ENCODE measurements at places on chromosomes 12 and 14.
A peak's percentile ranks its signal among the peaks of the same experiment; 100 is the strongest.

DNA sequence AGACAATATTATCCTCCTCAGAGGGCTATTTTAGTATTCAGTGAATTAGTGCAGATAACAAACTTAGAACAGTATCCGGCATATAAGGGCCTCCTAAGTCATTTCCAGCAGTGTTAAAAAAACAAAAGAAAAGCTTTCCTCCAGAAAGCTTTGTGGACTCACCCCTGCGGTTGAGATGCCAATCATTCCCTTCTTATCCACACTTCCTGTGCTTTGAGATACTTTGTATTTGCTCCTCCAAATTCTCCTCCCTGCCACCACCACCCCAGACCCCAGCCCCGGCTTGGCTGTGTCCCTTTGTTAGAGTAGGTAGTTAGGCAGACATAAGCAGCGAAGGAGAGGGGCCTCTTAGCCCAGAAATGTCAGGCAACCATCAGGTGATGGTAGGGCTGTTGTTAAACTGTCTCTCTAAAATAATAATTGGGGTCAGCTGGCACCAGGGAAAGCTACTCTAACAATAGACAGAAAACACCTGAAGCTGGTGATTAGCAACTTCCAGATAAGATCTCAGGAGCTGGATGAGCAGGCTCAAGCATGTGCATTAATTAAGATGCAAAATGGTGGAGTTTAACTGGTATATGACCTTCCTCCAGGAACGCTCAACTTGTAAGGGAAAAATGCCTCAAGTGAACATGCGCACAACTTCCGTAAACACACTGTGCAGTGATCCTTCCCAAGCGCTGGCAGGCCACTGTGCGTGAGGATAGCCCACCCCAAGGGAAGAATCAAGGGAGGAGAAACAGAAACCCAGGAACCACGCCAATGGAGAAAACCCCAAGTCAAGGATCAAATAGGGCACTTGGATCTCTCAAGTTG lies 152.1 kb upstream of the EEA1 start:
- DNase-seq, result no peak

GRCh38 chr12:6224550-6224949 lies 24.4 kb downstream of the CD9 start:
- DNase-seq, result no peak

GRCh38 chr12:11830307-11830801 lies 180.9 kb downstream of the ETV6 start:
- no peak for DNase-seq

GRCh38 chr14:100147181-100147631 lies 12.2 kb downstream of the DEGS2 start:
- DNase-seq, result no peak

GRCh38 chr14:46902837-46903236 lies 251.3 kb upstream of the RPL10L start:
- no peak for DNase-seq

GRCh38 chr12:57224973-57225679 lies 4.4 kb upstream of the SHMT2 start:
- DNase-seq, result no peak

GRCh38 chr14:71488703-71489191 lies 443.5 kb upstream of the RGS6 start:
- peak; percentile 53 for DNase-seq

- DNase-seq, result no peak
Measured at GRCh38 chr14:77107228-77107627, 9.2 kb downstream of the CIPC start.

- DNase-seq, result no peak
Measured at GRCh38 chr14:104637546-104638003, 33.0 kb upstream of the TMEM179 start.

- DNase-seq, result no peak
Measured at GRCh38 chr12:116707751-116708150, 30.1 kb downstream of the SPRING1 start.

- DNase-seq, result no peak
Measured at GRCh38 chr12:32437095-32437515, 37.7 kb downstream of the FGD4 start.

- DNase-seq, result no peak
Measured at GRCh38 chr14:98966016-98966415, 306.0 kb downstream of the BCL11B start.

DNA sequence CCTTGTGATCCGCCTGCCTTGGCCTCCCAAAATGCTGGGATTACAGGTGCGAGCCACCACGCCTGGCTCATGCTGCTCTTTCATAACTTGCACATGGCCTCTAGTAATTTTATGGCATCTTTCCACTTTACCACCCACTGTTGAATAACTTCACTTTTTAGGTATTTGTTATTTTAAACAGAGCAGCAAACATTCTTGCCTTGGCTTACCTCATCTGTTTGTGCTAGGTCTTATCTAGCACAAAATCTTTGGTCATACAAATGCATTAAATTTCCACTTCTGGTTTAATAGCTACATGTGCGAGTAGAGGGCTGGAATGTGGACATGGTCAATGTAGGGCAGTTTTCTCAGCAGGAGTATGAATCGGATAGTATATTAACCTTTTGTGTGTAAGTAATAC lies 38.8 kb upstream of the ATF7IP start:
- DNase-seq, result no peak

DNA sequence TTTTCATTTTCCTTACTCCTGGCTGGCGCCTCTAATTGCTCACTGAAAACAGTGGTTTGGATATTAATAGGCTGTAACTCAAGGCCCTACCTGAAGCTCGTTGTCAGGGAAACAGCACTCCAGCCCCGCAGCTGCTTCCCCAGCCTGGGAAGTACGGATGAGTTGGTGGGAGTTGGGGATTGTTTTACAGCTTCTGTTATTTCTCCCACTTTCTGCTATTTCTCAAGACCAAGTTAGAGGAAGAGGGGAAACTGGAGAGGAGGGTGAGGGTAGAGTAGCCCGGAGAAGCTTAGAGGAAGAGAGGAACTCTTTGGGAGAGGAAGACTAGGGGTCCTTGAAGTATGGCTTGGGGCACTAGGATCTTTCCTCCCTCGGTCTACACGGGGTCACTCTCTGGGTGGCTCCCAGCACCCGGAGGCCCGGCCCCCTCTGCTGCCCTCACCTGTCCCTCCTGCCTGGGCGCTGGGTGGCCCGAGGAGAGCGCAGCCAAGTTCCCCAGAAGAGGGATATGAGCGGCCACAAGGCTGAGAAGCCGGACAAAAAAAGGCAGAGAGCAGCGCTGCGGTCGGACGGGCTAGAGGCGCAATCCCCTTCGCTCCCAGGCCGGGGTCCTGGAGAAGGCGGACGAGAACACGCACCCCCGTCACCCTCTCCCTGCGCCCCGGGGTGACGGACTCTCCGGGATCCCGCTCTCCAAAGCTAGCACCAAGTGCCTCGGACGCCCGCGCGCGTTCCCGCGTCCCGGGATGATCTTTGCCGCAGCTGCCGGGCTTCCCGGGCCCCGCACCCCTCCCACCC lies 671 bp downstream of the SPTB start:
- DNase-seq, result no peak

DNA sequence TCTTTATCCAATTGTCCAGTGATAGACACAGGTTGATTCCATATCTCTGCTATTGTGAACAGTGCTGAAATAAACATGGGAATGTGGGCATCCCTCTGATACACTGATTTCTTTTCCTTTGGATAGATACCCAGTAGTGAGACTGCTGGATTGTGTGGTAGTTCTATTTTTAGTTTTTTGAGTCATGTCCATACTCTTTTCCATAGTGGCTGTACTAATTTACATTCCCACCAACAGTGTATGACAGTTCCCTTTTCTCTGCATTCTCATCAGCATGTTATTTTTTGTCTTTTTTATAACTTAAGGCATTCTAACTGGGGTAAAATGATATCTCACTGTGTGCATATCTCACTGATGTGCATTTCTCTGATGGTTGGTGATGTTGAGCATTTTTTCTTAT lies 24.8 kb upstream of the VASH1 start:
- no peak for DNase-seq

DNA sequence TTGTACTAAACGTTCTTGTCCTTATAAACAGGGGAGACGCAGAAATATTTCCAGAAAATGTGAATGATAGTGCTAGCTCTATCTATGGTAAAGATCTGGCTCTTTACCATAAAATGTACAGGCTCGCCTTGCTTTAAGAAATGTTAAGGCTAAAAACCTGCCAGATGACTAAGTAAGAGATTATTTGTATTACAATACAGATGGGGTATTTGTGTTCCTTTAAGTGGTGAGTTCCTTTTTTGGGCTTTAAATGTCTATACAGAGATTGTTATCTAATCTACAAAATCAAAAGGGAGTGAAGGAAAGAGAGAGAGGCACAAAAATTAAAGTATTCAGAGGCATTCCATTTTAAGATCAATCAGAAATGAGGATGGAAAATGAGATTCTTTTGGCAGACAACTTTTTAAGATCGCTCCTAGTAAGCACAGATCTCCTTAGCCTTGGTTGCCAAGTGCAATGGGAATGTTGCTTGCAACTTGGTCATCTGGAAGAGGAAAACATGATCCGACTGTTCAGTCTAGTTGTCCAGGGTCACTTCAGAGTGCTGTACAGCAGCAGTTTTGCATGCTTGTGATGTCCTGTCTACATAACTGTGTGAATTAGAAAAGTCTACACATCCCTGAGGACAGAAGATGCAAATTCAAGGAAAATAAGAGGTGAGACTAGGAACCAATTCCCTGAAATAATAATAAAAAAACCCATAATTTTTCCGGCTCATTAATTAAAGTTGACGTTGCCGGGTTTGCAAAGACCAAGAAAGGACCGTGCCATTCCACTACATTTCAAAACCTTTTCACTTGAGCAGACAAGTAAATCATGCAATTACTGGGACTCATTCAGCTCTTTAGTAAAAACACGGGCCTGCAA lies 380.8 kb downstream of the EGLN3 start:
- no peak for DNase-seq

- DNase-seq, result peak; percentile 86
Measured at GRCh38 chr14:55398679-55399078, 13.0 kb downstream of the ATG14 start.

DNA sequence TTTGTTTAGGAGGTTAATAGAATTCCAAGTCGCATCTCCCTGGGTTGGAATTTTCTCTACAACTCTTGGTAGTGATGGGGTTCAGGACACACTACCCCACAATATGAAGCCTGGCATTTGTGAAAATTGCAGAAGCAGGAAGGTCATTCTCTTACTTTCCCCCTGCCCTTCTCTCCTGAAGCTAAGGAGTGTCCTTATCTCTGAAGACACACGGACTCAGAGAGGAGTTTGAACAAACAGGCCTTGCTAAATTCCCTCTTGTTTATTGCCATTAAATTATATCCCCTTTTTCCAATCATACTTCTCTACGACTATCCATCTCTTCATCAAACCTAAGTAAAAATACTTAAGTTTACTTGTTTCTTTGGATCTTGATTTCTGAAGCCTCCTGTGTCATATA lies 443.0 kb downstream of the RAD51B start:
- no peak for DNase-seq

- DNase-seq, result no peak
Measured at GRCh38 chr12:100767371-100767770, 27.2 kb upstream of the ANO4 start.

DNA sequence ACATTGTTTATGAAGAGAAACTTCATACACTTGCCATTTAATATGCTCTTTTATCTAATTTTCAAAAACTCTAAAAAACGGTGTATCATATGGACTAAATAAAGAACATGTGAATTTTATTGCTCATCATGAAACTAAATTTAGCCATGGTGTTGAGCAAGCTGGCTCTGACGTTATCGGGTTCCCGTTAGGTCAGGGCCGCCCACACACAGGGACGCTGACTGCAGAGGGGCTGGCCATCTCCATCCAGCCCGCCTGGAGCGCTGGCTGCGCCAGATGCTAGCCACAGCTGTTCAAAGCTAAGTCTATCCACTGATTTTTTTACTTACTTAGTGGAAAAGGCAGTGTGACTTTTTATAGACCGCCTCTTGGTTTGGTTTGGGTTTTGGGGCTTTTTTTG lies 36.5 kb upstream of the DYNC1H1 start:
- DNase-seq, result peak; percentile 87

DNA sequence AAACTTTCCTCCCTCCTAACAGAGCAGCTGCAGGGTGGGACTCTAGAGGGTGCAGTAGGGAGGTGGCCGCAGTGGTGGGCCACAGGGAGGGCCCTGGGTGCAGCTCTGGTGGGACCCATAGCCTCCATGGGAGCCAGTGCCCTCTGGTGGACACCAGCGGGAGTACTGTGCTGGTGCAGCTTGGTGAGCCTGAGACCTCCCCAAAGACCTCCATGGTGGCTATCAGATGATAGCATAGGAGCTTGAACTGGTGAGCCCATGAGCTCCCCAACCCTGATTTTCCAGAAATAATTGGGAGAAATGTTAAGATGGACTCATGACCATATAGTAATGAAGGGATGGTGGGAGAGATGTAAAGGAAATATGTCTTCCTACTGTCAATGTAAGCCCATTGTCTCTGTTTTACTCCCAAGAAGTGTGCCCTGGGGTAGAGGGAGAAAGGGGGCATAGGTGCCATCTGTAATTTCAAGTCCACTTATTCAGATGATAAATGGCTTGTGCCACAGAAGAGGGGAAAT lies 98.7 kb downstream of the GAS2L3 start:
- no peak for DNase-seq

- DNase-seq, result no peak
Measured at GRCh38 chr12:94767956-94768355, 117.6 kb upstream of the TMCC3 start.

GRCh38 chr12:19834592-19834991 lies 395.3 kb downstream of the AEBP2 start:
- DNase-seq, result no peak

- no peak for DNase-seq
Measured at GRCh38 chr12:51630986-51631385, 40.0 kb downstream of the SCN8A start.
